ENCODE measurements at places on chromosomes 3 and 15.

DNA sequence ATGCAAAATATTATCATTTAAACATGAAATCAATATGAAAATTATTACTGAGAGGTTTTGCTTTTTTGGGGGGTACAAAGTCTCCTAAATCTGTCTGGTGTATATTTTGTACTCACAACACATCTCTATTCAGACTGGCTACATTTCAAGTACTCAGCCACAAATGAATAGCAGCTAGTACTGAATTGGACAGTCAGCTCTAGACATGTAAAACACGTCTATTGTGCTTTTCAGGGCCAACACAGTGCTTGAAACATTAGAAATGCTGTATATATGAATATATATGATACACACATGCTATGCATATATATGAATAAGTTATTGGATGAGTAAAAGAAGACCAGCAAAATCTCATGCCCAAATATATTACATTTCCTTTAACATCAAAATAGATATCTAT is 103.8 kb upstream of the CFAP20DC start:
- DNase-seq = no peak

DNA sequence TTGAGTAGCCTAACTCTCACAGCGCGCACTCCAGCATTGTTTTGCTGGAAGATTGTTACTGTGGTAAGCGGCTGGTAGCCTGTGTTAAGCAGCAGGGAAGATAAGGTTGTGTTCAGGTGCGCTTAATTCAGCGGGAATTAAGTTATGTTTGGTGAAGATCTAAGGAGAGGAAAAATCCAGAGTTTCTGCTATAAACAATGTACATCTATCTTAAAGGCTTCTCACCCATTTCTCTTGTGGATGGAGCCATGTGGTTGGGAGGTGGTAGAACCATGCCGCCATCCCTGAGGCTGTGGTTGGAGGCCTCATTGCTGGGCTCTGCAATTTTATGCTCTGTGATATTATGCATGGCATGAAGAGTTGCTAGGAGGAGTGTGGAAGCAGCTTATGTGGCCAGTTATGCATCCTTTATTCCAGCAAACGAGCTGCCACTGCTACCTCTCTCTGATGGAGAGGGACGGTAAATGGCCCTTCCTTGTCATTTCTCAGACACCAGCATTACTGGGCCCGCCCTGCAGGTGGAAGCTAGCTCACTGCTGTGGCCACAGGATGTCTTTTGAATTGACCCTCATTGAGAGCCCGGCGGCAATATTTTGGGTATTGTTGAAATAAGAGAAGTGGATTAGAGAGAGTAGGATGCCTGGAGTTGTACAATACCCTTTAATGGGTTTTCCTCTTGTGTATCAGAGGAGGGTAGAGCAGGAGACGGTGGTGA is 1.3 kb downstream of the MINAR1 start:
- DNase-seq = no peak

- no peak for DNase-seq
Observed at GRCh38 chr3:159860269-159861116, 128.1 kb upstream of the IL12A start.

DNA sequence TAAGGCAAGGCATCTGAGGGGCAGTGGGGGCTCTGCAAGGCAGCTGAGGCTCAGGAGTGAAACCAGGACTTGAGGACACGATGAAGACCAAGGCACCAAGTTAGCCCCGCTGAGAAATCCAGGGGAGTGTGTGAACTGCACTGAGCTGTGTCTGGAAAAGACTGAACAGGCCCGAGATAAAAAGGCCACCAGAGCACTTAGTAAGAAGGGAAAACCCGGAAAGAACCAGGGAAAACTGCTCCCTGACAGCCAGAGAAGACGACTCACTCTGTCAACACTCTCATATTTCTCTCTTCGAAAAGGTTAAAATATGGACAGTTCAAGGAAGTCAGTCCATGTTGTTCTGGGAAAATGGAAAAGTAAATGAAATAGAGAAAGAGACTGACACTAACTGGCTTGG is 109.0 kb downstream of the SEC22A start:
- DNase-seq = no peak

DNA sequence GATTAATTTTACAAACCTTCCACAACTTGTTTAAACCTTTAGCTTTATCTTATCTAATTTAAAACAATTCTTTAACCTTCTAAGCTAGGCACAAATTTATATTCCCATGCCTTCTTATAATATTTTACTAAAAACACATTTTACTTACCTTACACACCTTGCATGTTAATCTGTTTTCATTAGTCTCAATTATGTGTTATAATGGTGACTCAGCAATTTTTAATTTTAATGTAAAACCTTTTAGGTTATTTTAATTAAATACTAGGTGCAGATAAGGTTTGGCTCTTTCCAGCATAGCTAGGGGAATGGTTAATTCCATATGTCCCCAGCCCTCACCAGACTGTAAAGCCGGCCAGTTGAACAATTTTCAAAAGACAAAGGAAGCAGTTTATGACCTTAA is 264.6 kb upstream of the SGO1 start:
- DNase-seq = no peak

GRCh38 chr3:63508771-63509170 is 143.7 kb upstream of the SNTN start:
- DNase-seq = no peak

DNA sequence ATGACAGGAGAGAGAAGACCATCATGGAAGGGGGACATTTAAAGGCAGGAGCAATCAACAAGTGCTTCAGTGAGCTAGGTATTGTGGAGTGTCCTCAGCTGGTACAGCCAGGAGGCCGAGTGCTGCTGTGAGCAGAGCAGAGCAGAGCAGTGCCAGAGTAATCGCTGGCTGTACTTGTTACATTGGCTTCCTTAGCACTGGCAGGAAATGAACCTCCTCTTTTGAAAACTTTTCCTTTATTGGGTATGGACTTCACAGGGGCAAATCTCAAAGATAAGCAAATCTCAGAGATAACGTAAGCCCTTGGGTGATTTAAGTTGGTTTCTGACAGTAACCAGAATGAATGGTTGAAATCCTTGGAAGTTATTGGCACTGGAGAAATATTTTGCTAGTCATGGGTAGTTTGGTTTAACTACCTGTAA is 2.1 kb downstream of the SH3GL3 start:
- DNase-seq = no peak

GRCh38 chr3:34837848-34838741 is 801.2 kb upstream of the ARPP21 start:
- DNase-seq = no peak

GRCh38 chr3:74562558-74563269 is 51.7 kb downstream of the CNTN3 start:
- DNase-seq = no peak

DNA sequence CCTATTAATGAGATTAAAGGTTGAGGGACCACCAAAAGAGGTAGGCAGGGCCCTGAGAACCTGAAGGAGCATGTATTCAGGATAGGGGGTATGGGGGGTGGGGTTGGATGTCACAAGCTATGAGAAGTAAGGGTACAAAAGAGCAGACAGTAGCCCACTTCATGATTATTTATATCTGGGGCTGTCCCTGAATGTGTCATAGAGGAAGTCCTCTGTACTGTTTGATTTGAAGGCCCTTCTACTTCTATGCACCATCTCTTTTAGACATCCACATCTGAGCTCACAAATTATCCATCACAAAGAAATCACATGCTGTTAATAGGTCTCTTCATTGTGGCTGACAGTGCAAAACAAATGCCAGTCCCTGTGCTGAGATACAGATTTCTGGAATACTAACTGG is 68.6 kb downstream of the FHIT start:
- DNase-seq = no peak

DNA sequence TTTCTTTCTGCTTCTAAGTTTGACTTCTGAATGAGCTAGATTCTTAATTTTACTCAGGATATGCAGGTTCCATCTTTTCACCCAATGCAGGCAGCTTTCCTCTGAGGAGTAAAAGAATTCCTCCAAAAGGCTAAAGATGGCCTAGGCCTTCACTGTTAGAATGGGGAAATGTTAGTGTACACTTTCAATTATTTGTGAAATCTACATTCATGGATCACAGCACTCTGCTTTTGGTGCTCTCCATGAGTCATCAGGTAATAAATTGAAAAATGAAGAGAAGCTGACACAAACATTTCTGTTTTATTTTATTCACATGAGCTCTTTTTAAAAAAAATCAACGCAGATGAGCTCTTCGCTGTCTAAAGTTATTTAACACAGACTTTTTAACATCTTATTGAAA is 502.5 kb upstream of the GOLIM4 start:
- no peak for DNase-seq

- DNase-seq = no peak
Observed at GRCh38 chr3:17213102-17213501, 328.3 kb downstream of the PLCL2 start.

DNA sequence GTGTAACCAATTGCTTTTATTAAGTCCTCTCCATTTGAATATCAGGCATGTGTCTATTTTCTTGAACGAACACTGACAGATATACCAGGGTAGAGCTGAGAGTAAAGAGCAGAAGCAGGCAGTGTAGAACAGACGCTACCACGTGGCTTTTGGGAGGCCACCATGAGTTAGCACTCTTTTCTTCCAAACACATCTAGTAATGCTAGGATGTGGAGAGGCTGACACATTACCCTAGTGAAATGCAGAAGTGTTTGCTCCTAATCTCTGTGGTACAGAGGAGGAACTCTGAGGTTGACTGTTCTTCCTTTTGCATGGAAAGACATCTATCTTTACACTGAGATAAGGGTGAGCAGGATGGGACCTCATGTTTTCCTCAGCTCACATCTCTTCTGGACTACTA is 216.3 kb downstream of the SATB1 start:
- no peak for DNase-seq

- DNase-seq = no peak
Observed at GRCh38 chr15:48089702-48090101, 31.1 kb upstream of the SLC24A5 start.

- no peak for DNase-seq
Observed at GRCh38 chr3:20912406-20912805, 726.4 kb upstream of the SGO1 start.

DNA sequence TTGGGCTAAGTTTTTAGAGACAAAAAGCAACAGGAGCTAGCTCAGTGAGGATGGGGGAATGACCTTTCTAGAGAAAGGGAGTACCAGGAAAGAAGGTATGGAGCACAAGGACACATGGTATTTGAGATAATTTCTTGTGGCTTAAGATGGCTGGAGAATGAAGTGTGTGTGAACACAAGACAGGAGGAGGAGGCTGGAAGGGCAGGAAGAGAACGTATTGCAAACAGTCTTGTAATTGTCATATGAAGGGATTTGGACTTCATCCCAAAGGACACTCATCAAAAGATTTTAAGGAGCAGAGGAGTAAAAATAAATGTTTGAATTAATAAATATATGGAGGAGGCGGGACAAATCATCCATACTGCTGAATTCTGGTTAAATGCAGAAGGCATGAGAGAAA is 268.6 kb upstream of the NR2E3 start:
- DNase-seq = no peak

- no peak for DNase-seq
Observed at GRCh38 chr15:57932348-57932747, 133.2 kb downstream of the ALDH1A2 start.

- DNase-seq = peak; percentile 91
Observed at GRCh38 chr15:62569460-62570404, 404.6 kb upstream of the C2CD4B start.

DNA sequence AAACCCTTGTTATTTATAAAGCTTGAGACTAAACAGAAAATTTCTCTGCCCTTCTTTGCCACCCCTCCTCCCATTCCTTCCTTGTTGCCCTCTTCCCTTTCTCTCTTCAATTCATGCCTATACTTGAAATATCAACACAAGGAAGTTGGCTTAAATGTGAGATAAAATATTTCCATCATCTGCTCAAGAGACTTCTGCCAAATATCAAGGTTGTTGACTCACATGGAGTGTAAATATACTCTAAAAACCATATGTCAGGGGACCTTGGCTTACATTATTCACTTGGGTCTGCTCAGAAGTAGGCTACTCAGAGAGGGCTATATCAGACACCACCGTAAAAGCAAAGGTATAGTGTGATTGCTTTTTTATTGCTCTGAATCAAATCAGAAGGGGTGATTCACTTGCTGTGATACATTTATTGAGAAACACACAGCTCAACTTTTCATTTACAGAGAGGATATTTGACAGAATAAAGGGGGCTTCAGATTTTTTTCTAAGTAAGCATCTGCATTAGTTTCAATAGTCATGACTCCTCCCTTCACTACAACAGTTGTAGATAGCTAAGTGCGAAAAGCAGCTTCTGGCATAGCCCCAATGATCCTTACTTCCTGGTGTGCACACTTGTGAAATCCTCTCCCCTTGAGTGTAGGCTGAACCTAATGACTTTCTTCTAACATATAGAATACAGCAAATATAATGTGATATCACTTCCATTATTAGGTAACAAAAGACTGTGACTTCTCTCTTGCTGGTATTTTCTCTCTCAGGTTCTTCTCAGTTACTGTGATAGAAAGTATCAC is 386.2 kb downstream of the EFHB start:
- no peak for DNase-seq

- no peak for DNase-seq
Observed at GRCh38 chr15:67422296-67422695, 98.6 kb upstream of the C15orf61 start.

DNA sequence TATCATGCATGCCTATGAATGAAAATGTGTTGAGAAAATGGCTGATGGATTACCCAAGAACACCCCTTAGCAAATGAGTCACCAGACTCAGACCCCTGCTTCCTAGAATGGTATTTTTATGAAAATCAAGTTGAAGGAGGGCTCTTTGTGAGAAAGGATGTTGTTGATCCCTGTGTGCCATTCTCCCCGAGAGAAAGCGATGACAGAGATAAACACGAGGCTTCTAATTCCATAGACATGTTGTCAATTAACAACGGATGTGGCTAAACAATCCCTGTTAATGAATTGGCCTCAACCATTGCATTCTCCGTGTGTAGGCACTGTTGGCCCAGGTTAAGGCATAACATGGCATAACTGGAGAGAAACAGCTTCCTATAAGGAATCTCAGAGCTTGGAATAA is 5.8 kb upstream of the OXTR start:
- no peak for DNase-seq

GRCh38 chr3:49712631-49713317 is 6.7 kb downstream of the AMIGO3 start:
- DNase-seq = no peak

DNA sequence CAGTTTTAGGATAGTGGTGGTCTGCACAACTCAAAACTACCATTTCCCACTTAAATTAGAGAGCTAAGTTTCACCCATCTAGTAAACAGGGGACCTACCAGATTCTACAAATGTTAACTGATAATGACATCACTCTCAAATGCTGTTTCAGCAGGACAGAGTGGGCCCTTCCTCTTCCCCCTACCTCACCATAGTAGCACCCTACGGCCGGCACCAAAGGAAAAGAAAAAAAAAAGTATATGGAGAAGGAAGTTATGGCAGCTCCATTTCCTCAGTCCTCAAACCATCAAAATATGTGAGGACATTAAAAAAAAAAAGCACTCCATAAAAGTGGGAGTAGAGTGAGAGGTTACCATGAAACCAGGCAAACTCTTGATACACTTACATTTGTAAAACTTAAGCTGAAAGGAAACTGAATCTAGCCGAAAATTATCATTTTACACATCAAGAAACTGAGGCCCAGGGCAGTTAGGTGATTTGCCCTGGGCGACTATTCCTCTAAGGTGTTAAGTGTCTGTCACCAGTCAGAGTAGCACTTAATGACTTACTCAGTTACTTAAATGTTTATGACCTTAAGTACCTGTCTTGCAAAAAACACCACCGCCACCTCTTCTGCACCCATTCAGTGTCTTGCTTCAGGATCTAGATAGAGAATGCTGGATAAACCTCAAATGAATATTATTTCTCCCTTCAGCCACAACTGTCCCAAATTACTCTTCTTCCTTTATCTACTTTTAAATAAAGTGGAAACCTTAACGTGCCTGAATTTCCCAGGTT is 2.7 kb downstream of the MSL2 start:
- DNase-seq = no peak
